ENCODE measurements at places on chromosomes 4 and X. TPM values are rescaled to one million over a fixed set of nuclear protein-coding genes. Genes with fewer than 3 reads are reported as not detected.

DNA sequence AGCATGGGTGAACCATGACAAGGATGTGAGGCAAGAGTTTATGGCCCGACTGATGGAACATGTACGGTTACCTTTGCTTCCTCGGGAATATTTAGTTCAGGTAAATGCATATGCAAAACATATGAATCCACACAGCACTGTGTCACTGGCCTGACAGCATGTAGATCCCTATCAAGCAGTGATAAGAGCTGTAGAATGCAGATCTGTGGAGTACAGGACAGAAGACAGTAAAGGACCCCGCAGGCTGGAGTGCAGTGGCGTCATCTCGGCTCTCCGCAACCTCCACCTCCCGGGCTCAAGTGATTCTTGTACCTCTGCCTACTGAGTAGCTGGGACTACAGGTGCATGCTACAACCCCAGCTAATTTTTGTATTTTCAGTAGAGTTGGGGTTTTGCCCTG lies 29.8 kb upstream of the MSMO1 start:
- no peak for DNase-seq

- DNase-seq = no peak
Observed at GRCh38 chrX:42732506-42732905, 45.5 kb downstream of the PPP1R2C start.

DNA sequence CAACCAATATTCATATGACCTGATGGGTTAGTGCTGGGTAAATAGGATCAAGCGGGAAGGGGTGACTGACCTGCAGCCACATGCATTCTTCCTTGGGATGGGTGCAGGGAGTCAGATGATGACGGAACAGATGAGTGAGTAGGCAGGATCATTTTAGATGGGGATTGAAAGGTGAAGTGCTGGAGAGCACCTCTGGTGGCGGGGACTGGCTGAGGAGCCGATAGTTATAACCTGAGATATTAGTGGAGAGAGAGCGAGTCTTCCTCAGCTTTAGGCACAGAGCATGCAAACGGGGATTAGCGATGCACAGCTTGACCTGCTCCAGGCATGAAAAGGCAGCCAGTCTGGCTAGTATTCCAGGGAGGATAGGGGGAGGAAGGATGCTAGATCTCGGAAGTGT lies 99.1 kb downstream of the AFF1 start:
- no peak for DNase-seq

DNA sequence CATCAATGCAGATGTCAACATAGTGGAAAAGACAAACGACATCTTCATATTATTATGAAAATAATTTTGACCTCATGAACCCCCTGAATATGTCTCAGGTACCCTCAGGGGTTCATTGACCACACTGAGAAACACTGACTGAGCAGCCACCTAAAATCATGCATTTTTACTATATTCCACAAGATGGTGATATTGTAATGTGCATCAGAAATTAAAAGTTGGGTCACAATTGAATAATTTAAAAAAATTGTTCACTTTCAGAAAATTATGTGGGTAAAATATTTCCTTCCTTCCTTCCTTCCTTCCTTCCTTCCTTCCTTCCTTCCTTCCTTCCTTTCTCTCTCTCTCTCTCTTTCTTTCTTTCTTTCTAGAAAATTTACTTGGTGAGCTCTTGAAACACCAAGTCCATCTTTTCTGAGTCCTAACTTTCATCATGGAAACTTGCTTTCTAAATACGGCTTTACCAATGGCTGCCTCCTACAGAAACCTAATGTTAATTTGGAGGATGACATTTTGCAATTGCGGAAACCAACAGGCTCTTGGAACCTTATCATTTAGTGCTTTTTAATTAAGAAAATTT lies 103.6 kb downstream of the RTL3 start:
- DNase-seq = no peak

DNA sequence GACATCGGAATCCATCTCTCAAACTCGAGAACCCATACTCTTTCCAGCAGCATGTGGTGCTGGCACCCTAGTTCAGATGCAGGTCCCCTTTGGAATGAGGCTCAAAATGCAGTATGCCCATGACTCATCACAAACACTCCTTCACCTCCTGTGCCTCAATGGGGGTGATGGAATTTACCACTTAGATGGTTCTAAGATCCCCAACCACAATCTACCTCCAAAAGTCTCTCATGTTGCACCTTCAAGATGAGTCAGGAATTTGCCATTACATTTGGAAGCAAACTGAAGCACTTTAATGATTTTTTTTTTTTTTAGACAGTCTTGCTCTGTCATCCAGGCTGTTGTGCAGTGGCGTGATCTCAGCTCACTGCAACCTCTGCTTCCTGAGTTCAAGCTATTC lies 8.5 kb upstream of the MID1 start:
- DNase-seq = no peak

GRCh38 chr4:63361066-63361465 lies 1048.2 kb downstream of the TECRL start:
- no peak for DNase-seq

GRCh38 chrX:46838486-46838870 lies 1.6 kb downstream of the RP2 start:
- no peak for DNase-seq

DNA sequence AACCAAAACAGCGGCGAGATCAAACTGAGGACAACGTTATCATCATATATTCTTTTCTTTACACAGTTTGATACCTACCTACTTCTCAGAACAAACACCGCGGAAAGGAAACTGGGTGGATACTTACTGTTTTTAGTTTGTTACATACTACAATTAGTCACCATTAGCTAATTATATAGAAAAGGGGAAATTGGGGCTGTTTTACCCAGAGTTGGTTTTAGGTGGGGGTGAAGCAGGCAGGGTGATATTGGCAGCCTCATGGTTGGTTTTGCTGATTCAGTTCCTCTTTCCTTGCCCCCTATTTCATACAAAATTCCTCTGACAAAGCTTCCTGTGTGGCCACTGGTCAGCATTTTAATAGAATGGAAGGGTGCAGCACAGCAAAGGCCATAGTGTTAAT lies 77.8 kb downstream of the SORBS2 start:
- no peak for DNase-seq

- DNase-seq = peak; percentile 15
Observed at GRCh38 chr4:52250154-52250553, 199.1 kb downstream of the SPATA18 start.

DNA sequence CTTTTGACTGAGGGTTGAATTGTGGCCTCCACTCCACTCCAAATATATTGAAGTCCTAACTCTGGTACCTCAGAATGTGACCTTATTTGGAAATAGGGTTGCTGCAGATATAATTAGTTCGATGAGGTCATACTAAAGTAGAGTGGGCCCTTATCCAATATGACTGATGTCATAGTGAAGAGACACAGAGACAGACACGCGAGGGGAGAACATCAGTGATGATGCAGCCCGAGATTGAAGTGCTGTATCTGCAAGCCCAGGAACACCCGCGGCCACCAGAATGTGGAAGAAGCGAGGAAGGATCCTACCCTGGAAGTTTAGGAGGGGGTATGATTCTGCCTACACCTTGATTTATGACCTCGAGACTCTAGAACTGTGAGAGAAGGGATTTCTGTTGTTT lies 279.0 kb downstream of the ANKRD50 start:
- DNase-seq = no peak

DNA sequence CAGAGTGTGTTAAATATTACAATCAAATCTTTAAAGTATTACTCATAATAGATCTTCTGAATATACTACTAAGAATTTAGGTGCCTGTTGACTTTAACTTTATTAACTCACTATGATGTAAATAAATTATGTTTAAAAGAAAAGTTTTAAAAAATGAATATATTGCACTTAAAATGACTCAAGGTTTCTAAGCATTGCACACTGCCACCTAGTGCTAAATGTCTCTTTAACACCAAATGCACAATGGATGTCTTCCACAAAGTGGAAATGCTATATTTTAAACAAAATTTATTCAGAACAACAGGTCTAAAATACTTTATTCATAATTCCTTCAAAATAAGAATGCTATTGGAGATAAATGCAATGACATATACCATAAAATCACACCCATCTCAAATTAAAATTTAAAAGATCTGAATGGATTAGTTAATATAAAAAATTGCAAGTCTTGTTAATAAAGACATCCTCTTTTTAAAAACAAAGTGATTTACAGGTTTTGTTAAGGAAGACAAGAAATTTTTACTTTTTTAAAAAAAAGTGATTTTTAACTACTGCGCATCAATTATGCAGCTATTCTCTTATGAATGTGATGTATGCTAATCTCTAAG lies 5.5 kb downstream of the INPP4B start:
- DNase-seq = peak; percentile 50

GRCh38 chr4:19883841-19884240 lies 367.9 kb upstream of the SLIT2 start:
- DNase-seq = no peak

GRCh38 chr4:148094149-148094548 lies 348.1 kb downstream of the NR3C2 start:
- DNase-seq = no peak

DNA sequence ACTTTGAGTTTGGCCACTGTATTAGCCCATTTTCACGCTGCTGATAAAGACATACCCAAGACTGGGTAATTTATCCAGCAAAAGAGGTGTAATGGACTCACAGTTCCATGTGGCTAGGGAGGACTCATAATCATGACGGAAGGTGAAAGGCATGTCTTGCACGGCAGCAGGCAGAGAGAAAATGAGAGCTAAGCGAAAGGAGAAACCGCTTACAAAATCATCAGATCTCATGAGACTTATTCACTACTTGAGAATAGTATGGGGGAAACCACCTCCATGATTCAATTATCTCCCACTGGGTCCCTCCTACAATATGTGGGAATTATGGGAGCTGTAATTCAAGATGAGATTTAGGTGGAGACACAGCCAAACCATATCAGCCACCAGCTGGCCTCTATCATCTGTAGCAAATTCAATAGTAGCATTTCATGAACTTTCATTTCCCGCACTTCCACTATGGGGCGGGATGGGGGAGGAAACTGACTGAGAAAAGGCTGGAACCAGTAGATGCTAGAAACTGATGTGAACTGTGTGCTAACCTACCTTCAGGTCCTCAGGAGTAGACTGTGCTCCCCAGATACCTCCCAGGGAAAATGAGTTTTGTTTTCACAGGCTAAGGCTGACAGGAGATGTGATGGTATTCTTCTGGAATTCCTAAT lies 35.3 kb upstream of the LGI2 start:
- no peak for DNase-seq

DNA sequence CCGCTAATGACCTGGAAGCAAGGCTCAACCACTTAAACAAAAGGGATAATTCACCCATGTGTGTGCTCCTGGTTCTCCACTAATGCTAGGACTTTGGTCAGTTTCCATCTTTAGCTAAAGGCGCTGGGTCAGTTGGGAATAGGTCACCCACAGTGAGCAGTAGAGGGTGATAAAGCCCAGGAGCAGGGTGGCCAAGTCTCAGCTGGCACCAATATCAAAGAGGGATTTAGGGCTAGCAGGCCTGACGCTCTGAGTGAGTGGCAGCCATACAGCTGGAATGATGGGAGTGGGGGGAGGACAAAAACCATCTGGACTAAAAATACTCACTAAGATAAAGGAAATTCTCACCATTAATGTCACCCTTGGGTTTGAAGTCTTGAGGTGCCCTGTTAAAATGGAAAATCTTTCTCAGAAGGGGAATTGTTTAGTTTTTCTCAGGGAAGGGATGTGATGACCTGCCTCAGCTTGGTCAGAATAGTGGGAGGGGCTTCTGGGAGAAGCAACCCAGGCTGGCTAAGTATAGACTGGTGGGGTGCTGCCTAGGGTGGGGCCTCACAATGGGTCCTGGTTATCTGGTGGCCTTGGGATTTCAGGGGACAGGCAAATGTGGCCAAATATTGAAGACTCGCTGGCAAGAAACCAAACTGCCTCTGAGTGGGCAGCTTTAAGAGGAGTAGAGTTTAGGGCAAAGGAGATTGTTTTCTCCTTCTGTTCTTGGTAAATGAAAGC lies 47.1 kb downstream of the TSC22D3 start:
- DNase-seq = no peak

DNA sequence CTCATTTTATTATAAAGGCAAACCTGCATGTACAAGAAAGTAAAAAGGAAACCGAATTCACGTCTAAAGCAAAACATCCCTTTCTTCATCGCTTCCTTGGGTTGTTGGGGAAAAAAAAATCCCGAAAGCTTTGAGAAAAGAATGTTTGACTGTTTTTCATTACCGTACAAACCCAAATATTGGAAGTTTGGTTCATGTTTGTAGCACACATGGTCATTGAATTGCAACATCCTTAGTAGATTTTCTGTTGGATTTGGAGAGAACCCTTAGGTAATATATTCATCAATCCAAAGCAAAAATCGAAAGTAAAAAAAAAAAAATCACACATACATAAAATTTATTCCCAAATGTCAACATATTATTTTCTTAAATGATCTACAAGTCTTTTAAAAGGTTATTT lies 420.3 kb downstream of the MAPK10 start:
- DNase-seq = no peak

DNA sequence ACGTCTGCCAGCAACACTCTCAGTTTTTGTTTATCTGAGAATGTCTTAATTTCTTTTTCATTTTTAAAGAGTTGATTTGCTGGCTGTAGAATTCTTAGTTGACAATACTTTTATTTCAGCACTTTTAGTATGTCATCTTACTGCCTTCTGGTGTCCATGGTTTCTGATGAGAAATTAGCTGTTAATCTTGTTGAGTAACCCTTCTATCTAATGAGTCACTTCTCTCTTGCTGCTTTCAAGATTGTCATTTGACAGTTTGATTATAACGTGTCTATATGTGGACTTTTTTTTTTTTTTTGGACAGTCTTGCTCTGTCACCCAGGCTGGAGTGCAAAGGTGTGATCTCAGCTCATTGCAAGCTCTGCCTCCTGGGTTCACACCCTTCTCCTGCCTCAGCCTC lies 24.0 kb upstream of the TMEM255A start:
- DNase-seq = no peak

DNA sequence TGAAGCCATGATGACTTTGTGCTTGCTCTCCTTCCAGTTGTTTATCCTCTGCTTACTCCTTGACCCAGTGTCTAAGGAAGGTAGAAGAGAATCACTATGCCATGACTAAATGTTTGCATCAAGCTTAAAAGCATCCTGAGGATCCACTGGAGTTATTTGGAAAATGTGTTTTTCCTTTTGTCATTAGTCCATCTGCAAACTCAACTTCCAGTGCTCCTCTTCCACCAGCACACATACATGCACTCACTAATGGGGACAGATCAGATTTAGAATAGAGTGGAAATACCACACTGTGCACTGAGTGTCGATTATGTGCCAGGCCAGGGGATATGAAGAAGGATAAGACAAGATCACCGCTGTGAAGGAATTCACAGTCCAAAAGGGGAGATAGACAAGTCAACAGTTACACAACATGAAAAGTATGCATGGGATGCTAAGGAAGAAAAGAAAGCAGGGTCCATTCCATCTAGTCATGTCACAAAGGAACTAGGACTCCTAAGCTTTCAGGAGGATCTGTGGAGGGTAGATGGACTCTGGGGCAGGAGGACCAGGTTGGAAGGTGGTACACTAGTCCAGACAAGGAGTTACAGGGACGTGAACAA lies 1.9 kb downstream of the OCIAD2 start:
- DNase-seq = no peak

Gene NXF2B
- polyA plus RNA-seq = 0.07 TPM

Gene DNAAF6
- polyA plus RNA-seq = not detected

Gene TCP11X2
- not detected for polyA plus RNA-seq

Gene GAGE2A
- polyA plus RNA-seq = not detected

Gene SYTL4
- polyA plus RNA-seq = 6.2 TPM

Gene NOX1
- polyA plus RNA-seq = 6.4 TPM
